IMR-90 (cell line): ENCODE measurements at places on chromosomes 5 and 9. TPM values are rescaled to one million over a fixed set of nuclear protein-coding genes. Genes with fewer than 3 reads are reported as not detected.

Gene WNK2
- total RNA-seq = not detected in 2 replicates

DNA sequence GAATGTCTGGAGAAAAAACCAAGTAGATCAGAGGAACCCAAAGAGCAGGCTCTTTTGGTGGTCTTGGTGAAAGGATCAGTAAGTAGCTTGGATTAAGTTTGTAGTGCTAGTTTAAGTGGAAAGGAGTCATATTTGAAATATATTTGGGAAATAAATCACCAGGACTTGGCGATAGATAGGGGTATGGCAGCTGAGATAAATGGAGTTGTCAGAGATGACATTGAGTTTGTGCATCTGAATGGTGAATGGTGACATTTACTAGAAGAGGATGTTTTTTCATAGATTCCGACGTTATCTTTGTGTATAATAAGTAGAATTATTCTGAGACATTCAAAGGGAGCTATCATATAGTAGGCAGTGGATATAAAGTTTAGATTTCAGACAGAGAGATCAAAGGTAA lies 143.6 kb upstream of the RASGRF2 start:
- no peak for DNase-seq

GRCh38 chr5:95986001-95986400 lies 24.4 kb upstream of the ELL2 start:
- peak; percentile 12 for DNase-seq

Gene HAPLN1
- total RNA-seq = under 0.01 and 0.56 TPM in 2 replicates

Gene TMC1
- not detected in 2 replicates for total RNA-seq

Gene SLC1A1
- total RNA-seq = 3.9 and 4.1 TPM in 2 replicates

DNA sequence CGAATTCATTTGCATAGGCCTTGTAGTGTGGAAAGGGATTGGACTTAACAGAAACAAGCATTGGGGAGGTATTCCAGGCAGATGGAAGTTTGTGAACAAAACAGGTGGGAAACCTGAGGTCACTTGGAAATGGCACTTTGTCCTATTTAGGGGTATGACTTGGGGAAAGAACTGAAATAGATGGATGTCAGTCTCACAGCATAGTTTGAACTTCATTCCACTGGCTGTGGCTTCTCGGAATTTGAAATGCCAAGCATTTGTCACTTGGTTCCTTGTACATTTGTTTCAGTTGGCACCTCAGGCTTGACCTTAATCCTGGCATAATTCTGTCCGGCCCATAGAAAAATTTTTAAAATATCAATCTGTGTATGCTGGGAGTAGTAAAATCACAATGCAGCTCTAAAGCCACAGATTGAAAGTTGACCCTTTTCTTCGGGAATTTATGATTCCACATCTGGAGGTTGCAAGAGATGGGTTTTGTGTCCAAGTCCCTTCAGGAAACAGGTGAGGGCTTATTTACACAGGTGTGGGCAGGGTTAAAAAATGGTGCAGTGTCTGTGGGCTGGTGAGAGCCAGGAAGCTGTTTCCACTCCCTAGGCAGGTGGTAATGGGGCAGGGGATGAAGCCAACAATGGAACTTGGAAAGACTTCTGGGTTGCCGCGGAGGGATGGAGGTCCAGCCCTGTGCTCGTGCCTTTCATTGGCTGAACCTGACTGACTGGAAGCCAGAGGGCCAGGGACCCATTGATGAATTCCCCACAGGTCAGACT lies 39.2 kb upstream of the PDE8B start:
- no peak for DNase-seq

Gene ACOT12
- total RNA-seq = not detected in 2 replicates

GRCh38 chr9:131276891-131277286 lies 579 bp upstream of the FAM78A start:
- DNase-seq = no peak

Gene LECT2
- not detected in 2 replicates for total RNA-seq

Gene CYLC2
- total RNA-seq = not detected in 2 replicates

DNA sequence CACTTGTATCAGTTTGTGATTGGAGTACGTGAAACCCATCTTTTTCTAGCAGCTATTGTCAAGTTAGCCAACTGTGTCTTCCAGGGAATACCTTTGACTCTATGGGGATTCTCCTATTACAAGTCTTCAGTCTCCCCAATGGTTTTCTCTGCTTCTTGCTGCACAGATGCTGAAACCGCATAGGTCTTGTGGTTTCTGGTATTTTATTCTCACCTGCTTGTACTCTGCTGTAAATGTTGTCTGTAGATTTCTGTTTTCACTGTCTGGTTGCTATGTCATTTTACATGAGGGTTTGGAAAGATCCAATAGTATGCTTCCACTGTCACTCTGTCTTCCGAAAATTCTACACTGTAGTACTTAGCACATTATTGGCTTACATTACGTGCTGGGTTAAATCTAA lies 1196.9 kb upstream of the C9orf72 start:
- no peak for DNase-seq

Gene MYMK
- total RNA-seq = not detected in 2 replicates

Gene GRXCR2
- not detected in 2 replicates for total RNA-seq

DNA sequence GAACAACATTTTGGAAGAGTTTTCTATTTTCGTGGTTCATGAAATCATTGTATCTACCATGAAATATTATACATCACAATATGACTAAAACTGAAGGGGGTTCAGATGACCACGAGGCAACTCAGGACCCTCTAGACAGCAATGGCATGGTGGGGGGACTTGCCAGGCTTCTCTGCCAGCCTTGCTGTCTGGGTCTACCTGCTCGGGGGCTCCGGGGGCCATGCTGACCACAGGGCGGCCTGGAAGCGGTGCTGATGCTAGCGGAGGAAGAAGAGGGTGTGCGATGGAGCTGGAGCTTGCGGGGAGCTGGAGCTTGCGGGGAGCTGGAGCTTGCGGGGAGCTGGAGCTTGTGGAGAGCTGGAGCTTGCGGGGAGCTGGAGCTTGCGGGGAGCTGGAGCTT lies 89.2 kb upstream of the IRX4 start:
- no peak for DNase-seq

DNA sequence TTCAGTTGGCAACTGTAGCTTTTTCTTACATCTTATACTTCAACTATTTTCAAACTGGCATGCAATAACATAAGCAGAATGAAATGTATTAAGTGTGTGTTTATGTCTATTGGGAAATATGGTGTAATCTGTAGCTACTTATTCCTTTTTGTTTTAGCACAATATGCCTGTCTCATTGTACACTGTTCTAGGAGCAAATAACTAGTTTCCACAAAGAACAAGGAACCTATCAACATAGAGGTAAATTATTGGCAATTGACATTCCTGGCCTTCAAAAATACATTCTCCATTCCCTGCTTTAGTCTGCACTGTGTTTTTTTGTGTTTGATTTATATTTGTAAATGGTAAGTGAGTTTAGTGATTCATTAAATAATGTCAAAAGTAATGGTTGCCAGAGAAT lies 75.7 kb downstream of the FBXL7 start:
- DNase-seq = peak; percentile 57

- no peak for DNase-seq
Observed at GRCh38 chr5:37002176-37002751, 125.7 kb downstream of the NIPBL start.

DNA sequence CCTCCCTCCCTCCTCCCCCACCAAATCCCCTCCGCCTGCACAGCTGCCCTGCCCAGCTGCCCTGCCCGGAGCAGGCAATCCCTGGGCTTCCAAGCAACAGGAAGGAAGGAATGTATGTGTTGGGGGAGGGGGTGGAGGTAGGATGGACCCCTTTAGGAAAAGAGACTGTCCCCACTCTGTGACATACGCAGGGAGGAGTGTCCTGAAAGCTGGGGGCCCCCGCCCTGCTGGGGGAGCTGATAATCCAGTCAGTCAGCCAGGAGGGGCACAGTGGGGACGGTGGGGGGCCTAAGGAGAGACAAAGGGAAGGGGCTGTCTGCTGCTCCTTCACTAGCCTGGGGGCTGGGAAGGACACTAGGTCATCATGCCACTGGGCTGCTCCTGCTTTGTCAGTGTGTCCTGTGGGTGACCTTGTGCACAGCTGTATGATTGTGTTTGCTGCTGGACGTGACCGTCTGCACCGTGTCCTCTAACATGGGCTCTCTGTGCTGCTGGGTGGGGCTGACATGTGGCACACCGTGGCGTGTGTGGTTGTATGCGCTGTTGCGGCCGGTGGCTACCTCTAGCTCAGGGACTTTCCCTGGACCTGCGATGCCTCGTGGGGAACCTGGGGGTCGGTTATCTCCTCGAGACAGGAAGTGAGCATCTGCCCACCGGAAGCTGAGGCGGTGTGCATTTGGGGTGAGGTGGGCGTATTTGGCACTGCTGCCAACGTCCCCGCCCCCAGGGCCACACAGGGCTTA lies 3.0 kb downstream of the N4BP3 start:
- DNase-seq = no peak

Gene MARCHF3
- total RNA-seq = 17.8 and 18.8 TPM in 2 replicates

DNA sequence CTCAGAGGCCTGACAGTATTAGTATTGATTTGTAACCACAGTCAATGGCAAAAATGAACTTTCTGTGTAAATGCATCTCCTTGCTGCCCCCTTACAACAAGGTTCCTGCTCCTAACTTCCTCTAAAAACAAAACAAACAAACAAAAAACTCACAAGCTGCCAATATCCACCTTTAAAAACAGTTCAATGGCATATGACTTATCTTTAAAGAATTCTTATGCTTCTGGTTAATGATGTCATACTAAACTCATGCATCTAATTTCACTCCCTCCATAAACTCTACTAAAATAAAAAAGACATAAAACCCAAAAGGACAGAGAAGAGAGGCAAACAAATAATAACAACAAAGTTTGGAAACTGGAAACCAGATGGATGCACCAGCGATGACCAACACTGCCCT lies 9.0 kb upstream of the OR1N1 start:
- DNase-seq = no peak

- DNase-seq = no peak
Observed at GRCh38 chr9:120712539-120713031, 1.7 kb downstream of the MEGF9 start.

DNA sequence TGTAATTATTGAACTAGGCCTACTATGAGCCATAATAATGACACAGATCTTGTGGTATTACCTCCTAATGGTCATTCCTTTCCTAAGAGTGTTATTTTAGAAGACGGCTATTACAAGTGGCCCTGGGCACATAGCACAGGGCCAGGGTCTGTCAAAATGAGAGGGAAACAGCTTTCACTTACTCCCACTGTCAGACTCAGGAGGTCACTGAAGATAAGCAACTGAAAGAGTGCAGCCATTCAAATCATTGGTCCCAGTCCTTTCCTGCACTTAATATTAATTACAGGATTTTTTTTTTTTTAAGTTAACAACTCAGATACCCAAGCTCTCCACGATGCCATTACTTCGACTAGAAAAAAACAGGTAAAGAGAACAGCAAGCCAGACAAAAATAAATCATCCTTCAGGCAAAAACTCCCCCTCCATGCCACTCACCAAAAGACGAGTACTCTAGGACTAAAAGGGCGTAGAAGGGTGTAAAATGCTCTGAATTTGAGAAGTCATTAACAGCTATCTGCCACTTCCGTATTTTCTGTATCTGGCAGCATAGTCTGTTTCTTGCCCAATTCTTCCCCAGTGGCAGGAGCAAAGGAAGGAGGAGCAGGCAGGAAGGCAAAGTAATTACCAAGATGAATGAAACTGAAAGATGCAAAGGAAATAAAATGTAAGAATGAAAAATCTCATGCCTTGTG lies 87.4 kb downstream of the ZNF608 start:
- no peak for DNase-seq

GRCh38 chr5:55188656-55189540 lies 15.9 kb upstream of the CDC20B start:
- no peak for DNase-seq
